ENCODE measurements at places on chromosomes 7 and 10. TPM values are rescaled to one million over a fixed set of nuclear protein-coding genes. Genes with fewer than 3 reads are reported as not detected.

DNA sequence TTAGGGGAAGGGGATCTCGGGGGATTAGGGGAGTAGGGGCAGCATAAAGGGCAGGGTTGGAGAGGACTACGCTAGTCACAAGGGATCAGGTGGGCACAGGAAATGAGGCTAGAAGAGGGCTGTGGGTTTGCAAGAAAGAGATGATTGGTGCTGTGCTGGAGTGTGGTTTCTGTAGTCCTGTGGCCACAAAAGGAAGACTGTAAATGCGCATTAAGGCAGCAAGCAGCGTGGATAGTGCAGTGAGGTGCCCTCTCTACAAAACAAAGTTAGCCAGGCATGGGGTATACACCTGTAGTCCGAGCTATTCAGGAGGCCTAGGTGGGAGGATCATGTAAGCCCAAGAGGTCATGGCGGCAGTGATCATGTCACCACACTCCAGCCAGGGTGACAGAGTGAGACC is 212.1 kb downstream of the MLLT10 start:
- DNase-seq, result no peak

GRCh38 chr7:36653663-36654355 is 70.5 kb downstream of the AOAH start:
- no peak for DNase-seq

Gene AQP1
- not detected for total RNA-seq

DNA sequence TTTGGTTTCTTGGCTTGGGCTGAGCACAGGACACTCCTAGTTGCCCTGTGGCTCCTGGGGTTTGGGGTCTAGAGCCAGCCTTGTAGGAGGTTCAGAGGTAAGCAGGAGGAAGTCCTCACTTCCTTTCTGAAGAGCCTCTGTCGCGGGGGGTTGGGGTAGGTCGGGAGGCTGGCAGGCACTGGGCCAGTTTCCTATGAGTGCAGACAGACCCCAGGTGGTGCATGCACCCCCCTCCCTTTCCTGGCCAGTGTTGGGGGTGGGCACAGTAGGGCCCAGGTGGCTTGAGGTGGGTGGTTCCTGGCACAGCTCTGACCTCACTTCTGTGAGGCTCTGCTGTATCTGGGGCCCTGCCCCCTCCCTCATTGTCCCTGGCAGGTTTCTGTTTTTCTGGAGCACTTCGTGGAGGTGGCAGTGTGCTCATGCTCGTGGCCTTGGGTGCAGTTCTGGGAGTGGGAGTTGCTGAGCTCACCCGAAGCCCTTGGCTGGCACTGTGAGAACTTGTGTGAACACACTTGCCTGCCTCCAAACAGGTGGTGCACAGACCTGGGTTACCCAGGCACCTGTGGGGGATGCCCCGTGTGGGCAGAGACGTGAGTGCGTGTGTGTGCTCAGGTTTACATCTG is 1.8 kb downstream of the PALD1 start:
- DNase-seq, result no peak

DNA sequence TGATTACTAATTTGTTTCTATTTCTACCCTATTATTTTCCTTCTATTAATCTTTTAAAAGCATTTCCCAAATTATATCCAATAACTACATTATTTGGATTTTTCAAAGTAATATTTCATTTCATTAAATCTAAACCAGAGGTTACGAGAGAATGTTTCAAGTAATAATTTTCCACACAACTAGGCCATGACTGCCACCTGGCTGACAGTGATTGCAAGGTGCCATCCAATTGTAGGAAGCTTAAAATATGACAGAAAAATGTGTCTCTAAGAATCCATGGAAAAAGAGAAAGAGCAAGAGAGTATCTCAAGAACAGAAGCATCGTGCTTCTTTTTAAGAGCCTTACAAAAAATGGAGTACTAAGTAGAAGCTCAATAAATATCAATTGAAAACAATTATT is 48.7 kb downstream of the TPK1 start:
- no peak for DNase-seq

Gene RARRES2
- total RNA-seq, result 10.6 TPM

Gene UNC5B
- total RNA-seq, result not detected

DNA sequence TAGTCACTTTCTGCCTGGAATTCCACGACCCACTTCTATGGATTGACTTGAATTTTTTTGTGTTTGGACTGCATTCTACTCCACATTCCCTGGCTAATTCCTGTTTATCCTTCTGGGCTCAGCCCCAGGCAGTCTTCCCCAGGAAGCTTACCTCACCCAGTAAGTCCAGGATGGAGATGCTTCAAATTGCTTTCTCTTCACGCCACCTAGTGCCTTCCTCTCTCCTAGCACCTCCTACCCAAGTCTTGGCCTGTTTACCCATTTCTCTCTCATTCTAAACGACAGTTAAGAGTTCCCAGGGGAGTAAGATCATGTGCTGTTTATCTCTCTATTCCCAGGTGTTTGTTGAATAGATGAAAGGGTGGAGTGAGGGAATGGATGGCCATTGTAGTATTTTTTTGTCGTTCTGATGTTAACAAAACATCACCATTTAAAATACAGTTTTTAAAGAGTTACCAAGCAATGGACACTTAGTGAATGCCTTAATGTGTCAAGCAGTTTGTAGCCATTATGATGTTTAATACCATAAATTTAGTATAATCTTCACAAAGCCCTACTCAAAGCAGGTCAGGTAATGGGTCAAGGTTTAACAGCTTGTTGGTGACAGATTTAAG is 45.5 kb upstream of the TARP start:
- peak; percentile 76 for DNase-seq

Gene EN2
- 6.7 TPM for total RNA-seq

Gene SPACDR
- total RNA-seq, result not detected

GRCh38 chr7:84042110-84042539 is 152.5 kb downstream of the SEMA3A start:
- peak; percentile 74 for DNase-seq

GRCh38 chr10:12218991-12219390 is 23.0 kb downstream of the CDC123 start:
- DNase-seq, result no peak

Gene CTAGE8
- 1.3 TPM for total RNA-seq

- DNase-seq, result no peak
These were observed 16.8 kb upstream of the FAM133B start for GRCh38 chr7:92606985-92607384.

GRCh38 chr7:133428326-133428725 is 175.4 kb downstream of the EXOC4 start:
- DNase-seq, result no peak

GRCh38 chr7:150855046-150855445 is 2.7 kb downstream of the AOC1 start:
- no peak for DNase-seq

Gene AKR1D1
- total RNA-seq, result not detected

- DNase-seq, result no peak
These were observed 48.1 kb upstream of the COMTD1 start for GRCh38 chr10:75283671-75284470.
